ENCODE measurements at places on chromosomes 3 and 15.

- DNase-seq: no peak
Observed at GRCh38 chr3:35857004-35857403, 217.7 kb downstream of the ARPP21 start.

- DNase-seq: no peak
Observed at GRCh38 chr3:48001991-48002390, 14.2 kb downstream of the MAP4 start.

- DNase-seq: no peak
Observed at GRCh38 chr3:97510795-97511194, 253.8 kb upstream of the ARL6 start.

GRCh38 chr15:27970661-27971392, 128.3 kb downstream of the OCA2 start:
- DNase-seq: no peak

DNA sequence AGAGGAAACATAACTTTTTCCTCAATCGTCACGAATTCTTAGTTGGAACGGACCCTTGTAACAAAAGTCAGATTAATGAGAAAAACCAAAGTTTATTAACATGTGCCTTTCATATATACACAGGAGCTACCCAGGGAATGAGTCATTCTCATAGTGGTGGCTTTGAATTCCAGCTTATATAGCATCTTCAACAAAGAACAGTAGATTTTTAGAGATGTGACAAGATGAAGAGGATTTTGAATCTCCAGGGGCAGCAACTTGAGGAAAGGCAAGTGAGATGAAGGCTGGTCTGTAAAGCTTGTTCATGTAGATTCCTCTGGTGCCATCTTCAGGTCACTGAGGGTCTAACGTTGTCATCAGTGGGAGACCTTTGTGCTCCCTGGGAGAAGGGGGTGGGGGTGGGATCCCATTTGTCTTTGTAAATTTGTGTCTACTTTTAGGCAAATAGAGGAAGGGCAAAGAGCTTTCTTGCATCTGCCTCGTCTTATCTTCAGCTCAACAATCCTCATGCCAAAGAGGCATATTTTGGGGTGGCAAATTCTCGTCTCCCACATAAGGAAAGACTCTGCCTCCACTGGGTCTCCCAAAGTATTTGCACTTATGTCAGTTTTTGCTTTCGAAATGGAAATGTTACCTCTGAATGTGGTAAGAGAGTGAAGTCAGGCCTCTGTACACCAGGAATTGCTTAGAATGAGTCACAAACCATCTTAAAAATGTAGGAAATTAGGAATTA, 29.5 kb downstream of the CLEC3B start:
- no peak for DNase-seq

- DNase-seq: no peak
Observed at GRCh38 chr3:40593351-40593750, 68.6 kb downstream of the ZNF621 start.

- no peak for DNase-seq
Observed at GRCh38 chr3:11134794-11135193, 19.5 kb upstream of the HRH1 start.

- DNase-seq: no peak
Observed at GRCh38 chr3:187013159-187013716, 82.9 kb downstream of the ST6GAL1 start.

DNA sequence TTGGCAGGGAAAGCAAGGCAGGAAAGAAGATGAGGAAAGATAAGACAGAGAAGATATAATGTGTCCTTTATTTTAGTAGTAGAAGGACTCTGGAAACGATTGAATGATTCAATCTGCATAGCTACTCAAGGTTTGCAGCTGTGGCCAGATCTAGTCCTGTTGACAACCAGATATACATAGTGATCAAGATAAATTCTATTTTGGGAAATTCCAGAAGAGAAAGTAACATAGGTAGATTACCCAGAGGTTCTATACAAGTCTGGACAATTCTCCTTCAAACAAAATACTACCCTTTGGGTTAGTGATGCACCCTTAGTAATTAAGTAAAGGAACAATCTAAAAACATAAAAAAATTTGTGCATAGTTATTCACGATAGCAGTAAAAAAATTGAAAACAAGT, 9.4 kb downstream of the TERC start:
- DNase-seq: no peak

DNA sequence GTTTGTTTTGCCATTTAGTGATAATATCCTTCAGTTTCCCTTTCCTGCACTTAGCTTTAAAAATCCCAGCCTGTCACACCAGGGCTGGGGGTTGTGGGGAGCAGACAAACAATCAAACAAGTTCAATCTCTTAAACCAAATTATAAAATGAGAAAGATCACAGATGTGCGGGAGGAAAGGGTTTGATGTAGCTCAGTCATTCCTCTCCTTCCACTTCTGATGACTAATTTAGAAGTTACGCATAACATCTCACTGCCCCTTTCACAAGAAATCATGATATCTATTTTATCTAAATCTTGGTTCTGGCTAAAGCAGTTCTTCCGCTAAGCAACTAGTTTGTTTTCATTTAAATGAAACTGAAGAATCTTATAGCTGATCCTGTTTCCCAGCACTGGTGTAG, 34.1 kb upstream of the ATG7 start:
- DNase-seq: no peak

GRCh38 chr3:140842984-140843649, 98.5 kb upstream of the SLC25A36 start:
- DNase-seq: no peak

DNA sequence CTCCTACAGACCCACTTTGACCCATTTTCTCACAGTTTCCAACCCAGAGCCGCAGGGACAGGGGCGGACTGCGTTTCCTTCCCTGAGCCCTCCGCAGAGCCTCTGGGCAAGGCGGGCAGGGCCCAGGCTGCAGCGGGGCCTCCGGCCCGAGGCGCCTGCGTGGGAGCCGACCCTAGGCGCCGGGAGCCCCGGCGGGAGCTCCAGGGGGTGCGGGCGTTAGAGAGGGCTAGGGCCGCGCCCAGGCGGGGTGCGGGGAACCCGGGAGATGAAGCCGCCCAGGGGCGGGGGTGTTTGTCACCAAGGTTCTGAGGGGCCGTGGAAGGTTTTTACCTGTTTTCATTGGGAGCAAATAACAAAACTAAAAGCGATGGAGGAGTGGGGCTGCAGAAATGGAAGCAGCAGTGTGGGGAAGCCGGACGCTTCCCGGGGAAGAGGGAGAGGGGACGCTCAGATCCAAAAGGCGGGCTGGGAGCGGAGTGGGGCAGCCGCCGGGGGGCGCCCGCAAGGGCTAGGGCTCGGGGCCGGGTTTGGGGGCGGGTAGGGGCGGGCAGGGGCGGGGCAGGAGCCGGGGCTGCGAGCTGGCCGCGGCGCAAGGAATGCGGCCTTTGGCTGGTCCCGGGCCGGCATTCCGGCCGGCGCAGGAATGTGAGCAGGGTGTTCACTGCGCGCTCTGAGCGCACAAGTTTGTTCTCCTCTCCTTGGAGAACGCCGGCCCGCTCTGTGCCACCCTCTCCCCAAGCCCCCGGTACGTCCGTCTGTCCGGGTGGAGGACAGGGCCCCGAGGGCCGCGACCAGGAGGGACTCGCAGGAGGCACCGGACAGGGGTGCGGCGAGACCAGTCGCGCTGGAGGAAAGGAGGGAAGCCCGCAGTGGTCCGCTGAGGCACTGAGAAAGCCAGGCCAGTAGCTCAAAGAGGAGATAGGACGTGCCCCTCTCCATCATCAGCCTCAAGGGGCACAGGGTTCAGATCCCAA, 61.1 kb downstream of the AMOTL2 start:
- DNase-seq: no peak

DNA sequence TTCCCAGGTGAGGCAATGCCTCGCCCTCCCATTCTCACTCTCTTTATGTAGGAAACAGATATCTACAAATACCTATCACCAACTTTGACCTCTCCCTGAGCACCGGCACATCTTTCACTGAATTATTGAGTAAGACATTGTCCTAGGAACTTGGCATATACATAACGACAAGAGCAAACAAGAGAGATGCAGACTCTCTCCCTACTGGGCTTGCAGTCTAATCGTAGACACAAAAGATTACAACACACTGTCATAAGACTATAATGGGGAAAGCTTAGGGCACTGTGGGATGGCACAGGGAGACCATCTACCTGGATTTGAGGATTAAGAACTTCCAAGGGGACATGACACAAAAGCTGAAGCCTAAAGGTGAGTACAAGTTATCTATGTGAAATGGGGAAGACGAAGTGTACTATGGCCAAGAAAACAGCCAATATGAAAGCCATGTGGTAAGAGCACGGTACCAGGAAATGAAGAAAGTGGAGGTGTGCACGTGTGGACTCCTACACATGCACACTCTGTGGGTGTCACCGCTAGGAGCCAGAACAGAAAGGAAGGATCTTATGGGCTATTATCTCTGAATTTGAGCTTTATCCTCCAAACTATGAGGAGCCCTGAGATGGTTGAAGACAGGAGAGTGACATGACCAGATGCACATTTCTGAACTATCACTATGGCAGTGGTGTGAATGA, 218.8 kb upstream of the STRIT1 start:
- DNase-seq: no peak

DNA sequence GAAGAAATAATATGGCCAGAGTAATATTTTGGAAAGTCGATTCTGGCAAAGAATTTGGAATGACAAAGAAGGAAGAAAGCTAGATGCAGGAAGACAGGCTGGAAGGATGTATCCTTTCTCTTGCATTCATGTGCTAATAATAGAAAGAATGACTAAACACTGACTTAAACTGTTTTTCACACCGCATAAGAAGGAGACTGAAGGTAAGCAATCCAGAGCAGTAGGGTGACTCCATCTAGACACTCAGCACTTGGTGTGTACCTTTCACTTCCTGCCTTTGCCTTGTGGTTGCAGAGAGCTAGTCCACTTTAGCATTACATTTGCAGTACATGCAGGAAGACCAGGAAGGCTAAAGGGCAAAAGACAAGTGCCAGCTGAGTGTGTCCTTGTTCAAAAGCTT, 234.6 kb downstream of the RBMS3 start:
- DNase-seq: no peak

GRCh38 chr3:197149-197827, 725 bp downstream of the CHL1 start:
- no peak for DNase-seq

DNA sequence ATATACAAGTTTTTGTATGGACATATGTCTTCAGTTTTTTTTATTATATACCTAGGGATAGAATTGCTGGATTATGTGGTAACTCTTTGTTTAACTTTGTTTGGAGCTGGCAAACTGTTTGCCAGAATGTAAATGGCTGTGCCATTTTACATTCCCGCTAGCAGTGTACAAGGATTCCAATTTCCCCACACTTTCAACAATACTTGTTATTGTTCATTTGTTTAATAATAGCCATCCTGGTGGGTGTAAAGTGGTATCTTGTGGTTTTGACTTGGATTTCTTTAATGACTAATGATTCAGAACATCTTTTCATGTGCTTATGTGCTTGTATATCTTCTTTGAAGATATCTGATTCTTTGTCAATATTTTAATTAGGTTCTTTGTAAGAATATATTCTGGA, 64.4 kb downstream of the ZNF609 start:
- no peak for DNase-seq

DNA sequence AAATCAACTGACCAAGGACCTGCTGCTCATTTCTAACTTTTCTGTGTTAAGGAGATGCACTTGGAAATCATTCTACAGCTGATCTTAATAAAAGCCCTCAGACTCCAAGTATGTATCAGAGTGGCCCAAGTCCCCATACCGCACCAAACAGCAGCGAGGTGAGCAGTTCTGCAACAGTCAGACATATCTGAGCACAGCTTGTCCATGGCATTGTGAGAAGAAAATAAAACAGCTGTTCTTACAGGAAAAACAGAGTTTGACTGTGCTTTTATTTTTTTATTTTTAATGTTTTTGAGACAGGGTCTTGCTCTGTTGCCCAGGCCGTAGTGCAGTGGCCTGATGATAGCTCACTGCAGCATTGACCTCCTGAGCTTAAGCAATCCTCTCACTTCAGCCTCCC, 131.8 kb downstream of the ADAMTS9 start:
- no peak for DNase-seq

DNA sequence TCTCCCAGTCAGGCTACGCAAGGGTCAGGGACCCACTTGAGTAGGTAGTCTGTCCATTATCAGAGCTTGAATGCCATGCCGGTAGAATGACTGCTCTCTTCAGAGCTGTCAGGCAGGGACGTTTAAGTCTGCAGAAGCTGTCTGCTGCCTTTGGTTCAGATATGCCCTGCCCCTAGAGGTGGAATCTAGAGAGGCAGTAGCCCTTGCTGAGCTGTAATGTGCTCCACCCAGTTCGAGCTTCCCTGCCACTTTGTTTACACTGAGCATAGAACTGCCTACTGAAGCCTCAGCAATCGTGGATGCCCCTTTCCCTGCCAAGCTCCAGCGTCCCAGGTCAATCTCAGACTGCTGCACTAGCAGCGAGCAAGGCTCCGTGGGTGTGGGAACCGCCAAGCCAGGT, 57.5 kb upstream of the SETMAR start:
- DNase-seq: no peak

GRCh38 chr3:55842204-55842603, 355.1 kb upstream of the WNT5A start:
- no peak for DNase-seq

DNA sequence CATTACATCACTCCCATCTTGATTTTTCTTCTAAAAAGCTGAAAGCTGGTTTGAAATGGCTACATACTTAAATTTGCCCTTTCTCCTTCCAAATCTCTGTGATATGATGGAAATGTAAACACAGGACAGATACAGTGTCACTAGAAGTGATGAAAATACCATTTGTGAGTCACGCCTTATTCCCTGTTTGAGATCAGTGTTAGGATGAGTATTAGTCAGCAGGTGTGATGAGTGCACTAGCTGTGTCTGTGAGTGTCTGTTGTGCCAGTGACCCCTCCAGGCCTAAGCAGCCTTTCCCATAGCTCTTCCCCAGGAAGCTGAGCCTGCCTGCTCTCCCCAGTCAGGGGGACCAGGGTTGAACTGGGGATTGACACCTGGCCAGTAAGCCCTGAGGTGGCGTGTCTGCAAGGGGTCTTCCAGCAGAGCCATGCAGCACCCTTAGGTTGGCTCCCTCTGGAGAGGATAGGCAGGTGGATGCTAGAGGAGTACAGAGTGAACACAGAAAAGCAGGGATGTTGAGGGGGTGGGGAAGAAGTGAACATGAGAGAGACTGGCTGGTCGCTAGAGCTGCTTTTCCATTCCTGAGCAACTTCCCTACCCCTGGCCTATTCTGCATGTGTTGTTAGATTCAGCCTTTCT, 92.0 kb downstream of the PDE8A start:
- no peak for DNase-seq
